ENCODE measurements at places on chromosomes 2 and 18.

DNA sequence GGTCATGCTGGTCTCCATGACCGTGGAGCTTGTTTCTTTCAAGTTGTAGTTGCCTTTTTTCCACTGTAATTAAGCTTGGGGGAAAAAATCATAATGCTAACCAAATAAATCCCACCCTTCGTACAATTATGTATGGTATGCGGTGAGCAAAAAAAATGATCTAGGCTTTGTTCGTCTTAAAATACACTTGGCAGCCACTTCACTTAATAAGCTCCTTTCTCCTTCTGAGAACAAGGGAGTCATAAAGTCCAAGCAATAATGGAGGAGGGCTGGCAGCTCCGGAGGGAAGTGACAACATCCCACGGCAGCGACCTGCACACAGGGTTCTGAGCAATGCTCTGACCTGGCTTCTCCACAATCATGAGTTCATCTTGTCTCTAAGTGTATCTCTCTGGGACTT is 91.2 kb upstream of the KLHL29 start:
- DNase-seq = no peak

DNA sequence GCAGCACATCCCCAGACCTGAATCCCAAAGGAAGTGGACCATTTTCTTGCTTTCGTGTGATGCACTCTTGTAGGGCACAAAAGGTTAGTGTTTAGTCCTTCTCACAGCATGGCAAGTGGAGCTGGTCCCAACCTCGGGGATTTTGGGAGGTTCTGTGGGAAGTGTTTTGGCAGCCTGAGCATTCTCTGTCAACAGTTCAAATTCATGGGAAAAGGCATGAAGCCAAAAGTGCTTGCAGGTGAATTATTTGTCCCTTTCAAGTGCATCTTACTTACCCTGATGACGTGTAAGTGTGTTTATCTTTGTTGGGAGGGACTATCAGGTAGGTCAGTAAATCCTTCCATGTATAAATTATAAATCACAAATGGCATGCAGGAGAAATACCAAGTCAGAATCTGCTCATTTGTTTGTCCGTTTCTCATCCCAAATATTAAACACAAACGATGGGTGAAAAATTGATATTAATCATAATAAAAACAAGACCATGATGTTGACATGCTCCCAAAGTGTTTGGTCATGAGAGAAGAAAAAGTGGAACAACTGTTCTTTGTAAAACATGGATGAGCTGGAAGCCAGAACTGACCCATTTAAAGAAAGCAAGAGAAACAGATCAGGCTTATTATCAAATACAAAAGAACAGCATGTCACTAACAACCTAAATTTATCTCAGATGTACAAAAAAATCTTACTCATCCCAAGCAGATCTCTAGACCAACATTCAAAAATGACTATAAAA is 57.6 kb downstream of the EPHA4 start:
- DNase-seq = no peak

DNA sequence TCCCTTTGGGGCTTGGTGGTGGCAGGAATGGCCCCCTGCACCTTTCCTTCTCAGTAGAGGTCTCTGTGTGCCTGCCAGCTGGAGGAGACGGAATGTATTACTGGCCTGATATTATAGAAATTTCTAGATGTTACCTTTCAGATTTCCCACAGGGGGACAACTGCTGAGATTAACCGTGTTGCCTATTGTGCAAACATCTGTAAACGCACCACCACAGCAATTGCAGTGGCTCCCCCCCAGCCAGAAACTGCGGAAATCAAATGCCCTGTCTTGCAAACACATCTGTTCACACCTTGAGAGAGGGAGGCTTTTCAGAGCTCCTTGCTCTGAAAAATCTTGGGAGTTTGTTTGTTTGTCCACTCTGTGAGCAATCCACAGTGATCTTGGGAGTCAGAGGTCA is 270.0 kb upstream of the RAB12 start:
- no peak for DNase-seq

DNA sequence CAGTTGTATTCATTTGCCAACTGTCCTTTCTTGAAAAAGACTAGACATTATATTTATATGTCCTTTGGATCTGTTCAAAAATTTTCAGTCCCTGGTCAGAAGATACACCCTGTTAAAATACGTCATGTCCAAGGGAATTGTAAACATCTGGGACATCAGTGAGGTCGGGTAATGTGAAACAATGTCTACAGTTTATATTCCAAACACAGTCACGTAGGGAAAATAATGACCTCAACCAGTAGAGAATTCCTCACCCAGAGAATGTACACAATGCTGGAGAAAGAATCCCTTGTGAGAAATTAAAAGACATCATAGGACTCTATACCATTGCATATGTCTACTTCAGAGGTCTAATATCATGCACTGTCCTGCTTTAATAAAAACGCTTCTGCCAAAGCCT is 888.0 kb upstream of the CHAC2 start:
- no peak for DNase-seq

DNA sequence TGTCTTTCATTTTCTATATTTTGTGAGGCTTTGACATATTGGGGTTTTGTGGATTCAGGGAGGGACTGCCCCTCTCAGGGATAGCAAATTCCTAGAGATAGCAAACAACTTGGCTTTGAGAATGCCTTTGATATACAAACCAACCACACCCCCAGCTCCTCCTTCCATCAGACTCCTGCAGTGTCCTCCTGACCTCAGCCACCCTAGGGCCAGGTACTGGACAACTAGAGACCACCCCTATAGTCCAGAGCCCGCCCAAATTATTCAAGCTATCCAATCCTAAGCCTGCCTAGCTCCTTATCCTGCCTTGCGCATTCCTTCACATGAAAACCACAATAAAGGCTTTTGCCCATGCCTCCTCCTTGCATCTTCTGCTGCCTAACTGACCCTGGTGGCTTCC is 22.9 kb upstream of the STAM2 start:
- DNase-seq = no peak

DNA sequence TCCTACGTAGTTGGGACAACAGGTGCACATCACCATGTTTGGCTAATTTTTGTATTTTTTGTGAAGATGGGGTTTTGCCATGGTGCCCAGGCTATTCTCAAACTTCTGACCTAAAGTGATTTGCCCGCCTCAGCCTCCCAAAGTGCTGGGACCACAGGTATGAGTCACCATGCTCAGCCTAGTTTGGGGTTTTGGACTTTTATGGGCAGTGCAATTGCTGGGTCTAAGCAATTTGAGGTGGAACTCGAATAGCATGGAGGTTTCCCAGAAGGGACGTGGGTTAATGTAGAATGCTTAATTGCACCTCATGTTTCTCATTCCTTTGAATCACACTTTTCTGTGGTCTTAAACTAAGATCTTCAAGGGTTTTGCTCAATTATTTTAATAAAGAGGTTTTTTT is 102.3 kb upstream of the EPHA4 start:
- no peak for DNase-seq

GRCh38 chr18:65988386-65988785 is 237.6 kb downstream of the CDH7 start:
- DNase-seq = no peak

- DNase-seq = no peak
Observed at GRCh38 chr18:60593249-60593648, 220.7 kb upstream of the MC4R start.

- DNase-seq = no peak
Observed at GRCh38 chr2:181540421-181540820, 83.2 kb downstream of the ITGA4 start.

DNA sequence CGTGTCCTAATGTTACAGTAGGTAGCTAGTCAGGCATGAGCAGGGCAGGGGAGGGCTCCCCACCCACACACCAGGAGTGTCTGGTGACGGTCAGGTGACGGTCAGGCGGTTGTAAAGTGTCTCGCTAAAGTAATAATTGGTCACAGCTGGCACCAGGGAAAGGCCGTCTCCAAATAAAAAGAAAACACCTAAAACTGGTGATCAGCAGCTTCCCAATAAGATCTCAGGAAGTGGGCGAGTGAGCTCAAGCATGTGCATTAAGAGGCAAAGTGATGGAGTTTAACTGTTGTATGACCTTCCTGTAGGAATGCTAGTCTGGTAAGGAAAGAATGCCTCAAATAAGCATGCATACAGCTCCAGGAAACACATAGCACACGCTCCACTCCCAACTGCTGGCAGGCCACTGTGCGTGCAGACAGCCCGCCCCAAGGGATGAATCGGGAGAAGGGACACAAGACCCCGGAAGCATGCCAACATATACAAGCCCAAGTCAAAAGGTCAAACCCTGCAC is 177.1 kb downstream of the RNF144A start:
- no peak for DNase-seq

- DNase-seq = no peak
Observed at GRCh38 chr2:48258481-48259149, 271.3 kb upstream of the STON1 start.

DNA sequence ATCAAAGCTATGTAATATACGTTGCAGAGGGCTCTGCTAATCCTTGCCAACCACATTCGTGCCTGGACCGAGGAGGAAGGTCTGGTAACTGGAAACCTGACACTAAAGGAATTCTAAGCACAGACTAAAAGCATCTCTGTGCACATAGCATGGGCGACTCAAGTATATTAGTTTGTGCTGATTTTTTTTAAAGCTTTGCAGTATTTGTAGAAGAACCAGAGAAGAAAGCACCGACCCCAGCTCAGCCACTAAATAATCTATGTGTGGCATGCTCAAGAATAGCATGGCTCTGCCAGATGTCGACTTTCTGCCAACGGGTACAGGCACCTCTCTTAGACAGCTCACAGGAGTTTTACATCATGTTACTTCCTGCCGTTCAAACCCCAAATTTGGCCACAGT is 73.2 kb upstream of the NRP2 start:
- DNase-seq = peak; percentile 55

GRCh38 chr2:64640153-64641044 is 13.3 kb downstream of the SERTAD2 start:
- DNase-seq = no peak
